NCI-H2029 (cell line): ENCODE measurements at places on chromosomes 11 and 22.

- DNase-seq = no peak
Observed at GRCh38 chr22:35498026-35498800, 42.4 kb upstream of the RASD2 start.

- DNase-seq = no peak
Observed at GRCh38 chr11:84142411-84142810, 856.2 kb upstream of the CCDC90B start.

DNA sequence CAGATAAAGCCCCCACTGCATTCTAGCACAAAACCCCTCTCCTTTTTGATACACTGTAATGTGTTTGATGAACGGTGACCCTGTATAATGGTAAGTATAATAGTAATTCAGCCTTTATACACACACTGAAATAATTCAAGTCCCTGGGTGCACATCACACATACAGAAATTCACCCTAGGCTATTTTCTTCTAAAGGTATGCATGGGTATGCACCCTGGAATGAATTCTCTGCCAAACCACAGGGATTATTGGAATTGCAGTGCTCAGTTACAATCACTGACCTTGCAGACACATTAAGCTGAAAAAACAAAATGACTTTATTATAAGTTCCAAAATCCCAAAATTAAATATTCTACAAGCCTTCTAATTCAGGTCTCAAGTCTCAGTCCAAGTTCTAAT lies 245.9 kb upstream of the FAT3 start:
- DNase-seq = no peak

DNA sequence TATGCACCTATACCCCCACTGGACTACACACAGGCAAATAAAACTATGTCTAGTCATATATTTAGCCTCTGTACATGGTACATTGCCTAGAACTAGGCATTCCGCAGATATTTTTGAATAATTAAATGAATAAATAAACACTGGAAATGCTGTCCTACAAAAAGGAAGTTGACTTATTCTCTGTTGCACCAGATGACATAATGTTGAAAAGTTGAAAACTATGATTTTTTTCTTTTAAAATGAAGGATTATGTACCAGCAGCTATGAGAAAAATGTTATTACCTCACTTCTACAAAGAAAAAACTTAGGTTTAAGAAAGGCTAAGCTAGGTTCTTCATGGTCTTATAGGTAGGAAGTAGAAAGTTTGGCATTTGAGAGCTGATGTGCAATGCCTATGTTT lies 856.6 kb downstream of the METTL15 start:
- DNase-seq = no peak
